ENCODE measurements at places on chromosomes 3 and 15. TPM values are rescaled to one million over a fixed set of nuclear protein-coding genes. Genes with fewer than 3 reads are reported as not detected.

The LRTM1 gene
- not detected for total RNA-seq

The NLGN1 gene
- 44.8 TPM for total RNA-seq

The DUOXA2 gene
- not detected for total RNA-seq

The DCLK3 gene
- not detected for total RNA-seq

The C2CD4A gene
- 0.21 TPM for total RNA-seq

The OCA2 gene
- not detected for total RNA-seq
